GM04504 (cell line): ENCODE measurements at places on chromosomes 6 and 20.

- no peak for DNase-seq
Observed at GRCh38 chr6:27865850-27866356, 46.3 kb downstream of the OR2B2 start.

DNA sequence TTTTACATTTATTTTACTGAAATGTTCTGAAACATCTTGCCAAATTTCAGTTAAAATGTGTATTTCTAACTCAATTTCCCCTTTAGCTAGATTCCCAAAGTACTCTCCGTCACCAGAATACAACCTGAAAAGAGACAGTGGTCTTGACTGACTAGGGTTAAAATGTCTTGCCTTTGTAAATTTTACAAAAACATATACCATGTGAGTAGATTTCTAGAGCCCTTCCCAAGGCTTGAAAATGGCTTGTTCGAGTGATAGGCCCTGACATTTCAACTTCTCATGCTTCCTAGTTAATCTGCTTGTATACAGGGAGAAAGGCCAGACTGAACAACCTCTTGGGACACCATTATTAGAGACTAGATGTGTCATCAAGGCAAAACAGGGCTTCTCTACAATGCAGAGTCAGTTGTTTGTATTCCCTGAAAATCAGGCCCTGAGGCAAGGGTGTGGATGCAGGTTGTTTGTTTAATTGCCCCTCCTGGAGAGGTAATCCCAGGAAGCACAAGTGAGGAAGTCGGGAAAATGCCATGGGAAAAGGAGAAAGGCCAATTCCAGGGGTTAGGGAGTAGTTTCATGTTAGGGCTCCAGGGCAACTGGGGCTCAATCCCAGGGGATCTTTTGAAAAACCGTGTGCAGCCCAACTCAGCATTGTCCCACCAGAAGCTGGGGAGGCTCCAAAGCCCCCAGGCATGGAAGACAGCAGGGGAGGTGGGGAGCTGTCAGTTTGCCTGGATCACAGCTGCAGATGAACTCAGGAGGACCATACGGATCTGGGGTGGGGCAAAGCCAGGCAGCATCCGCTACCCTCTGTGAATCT lies 11.6 kb upstream of the TFB1M start:
- no peak for DNase-seq

DNA sequence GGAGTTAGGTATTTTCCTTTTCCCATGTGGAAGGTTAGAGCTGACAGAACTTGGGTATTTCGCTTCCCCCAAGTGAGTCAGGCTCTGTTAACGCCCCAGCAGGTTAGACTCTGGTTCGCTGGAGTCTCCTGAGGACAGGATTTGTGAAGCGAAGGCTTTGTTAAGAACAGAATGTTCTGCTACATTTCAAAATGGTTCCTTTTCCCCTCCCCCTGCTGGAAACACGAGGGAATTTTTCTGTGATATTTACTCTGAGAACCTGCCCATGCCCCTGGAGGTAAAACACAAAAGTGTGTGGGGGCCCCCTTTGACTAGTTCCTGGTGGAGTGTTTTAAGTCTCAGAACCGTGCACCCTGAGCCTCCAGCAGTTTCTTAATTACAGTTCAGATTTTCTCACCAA lies 731.4 kb upstream of the CITED2 start:
- DNase-seq, result no peak

GRCh38 chr6:128491610-128492206 lies 28.7 kb downstream of the PTPRK start:
- DNase-seq, result no peak

GRCh38 chr6:44158770-44159228 lies at the start of gene CAPN11:
Gene CAPN11, plus strand, starts transcription at chr6:44158820. Its CDS starts 29 bp downstream, at chr6:44158849.
- DNase-seq, result no peak
